ENCODE measurements at places on chromosomes 7 and 10.

DNA sequence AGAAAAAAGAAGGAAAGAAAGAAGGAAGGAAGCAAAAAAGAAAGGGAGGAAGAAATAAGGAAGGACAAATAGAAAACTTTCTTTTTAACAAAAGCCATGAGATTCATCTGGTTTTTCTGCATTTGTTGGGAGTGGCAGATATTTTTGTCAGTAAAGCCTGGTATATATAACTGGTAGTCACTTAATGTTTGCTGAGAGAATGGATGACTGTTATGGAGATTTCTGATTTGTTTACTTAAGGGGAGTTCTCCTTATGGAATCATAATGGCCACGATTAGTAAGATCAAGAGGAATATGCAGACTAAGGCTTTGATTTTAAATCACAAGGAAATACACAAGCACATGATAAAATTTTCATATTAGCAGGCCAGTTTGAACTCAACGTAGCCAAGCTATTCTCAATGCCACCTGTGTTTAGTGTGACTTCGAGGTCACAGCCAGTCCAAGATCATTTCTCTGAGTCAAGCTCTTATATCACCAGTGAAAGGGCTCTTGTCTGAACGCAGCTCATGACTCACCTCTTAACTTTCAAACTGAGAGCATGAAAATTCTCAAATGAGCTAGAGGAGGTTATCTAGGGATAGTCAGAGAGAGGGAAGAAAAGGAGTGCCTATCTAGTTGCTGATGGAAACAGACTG, 445.1 kb upstream of the ZMIZ1 start:
- DNase-seq: no peak

GRCh38 chr7:30246392-30246791, 38.0 kb upstream of the ZNRF2 start:
- DNase-seq: no peak

DNA sequence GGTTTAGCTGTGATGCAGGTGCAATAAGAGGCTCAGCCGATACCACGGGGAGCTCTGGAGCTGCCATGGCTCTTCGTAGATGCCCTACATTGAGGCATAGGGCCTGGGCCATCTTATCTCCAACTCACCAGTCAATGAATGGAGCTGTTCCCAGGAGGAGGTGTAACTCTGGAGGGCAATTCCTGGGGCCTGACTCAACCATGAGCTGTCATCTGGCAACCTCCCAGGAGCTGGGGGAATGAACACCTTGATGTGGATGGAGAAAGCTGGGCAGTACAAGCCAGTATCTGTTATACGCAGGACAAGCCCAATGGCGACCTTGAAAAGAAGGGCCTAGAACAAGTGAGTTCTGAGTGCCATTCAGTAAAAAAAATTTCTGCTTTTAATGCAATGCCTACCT, 224.0 kb upstream of the PLXDC2 start:
- no peak for DNase-seq

- DNase-seq: no peak
Measured at GRCh38 chr7:78769481-78770101, 683.9 kb downstream of the MAGI2 start.

DNA sequence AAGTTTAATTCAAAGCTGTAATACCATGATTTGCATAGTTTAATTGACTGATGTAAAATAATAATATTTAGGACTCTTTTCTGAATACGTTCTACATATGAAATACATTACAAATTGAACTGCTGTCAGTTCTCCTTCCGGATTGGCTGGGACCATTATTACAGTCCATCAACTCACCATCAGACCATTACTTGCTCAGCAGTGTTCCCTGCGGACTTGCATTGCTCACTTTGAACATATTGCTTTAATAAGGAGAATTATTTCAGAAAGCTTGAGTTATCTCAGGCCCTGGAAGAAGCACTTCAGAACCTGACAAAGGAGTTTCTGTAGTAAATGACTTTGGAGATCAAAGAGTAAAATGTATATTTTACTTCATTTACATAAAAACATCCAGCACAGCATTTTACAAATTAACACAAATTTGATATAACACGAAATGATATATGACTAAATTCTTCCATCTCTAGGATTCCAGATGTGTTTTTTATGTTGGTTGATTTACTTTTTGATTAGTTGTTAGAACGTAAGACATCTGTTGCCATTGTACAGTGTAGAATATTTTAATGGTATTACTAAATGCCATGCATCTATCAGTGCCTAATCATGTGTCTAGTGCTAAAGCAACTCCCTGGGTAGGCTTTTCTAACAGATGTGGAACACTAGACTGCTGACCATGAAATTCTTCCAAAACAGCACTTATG, 418.5 kb upstream of the SEMA3A start:
- no peak for DNase-seq

DNA sequence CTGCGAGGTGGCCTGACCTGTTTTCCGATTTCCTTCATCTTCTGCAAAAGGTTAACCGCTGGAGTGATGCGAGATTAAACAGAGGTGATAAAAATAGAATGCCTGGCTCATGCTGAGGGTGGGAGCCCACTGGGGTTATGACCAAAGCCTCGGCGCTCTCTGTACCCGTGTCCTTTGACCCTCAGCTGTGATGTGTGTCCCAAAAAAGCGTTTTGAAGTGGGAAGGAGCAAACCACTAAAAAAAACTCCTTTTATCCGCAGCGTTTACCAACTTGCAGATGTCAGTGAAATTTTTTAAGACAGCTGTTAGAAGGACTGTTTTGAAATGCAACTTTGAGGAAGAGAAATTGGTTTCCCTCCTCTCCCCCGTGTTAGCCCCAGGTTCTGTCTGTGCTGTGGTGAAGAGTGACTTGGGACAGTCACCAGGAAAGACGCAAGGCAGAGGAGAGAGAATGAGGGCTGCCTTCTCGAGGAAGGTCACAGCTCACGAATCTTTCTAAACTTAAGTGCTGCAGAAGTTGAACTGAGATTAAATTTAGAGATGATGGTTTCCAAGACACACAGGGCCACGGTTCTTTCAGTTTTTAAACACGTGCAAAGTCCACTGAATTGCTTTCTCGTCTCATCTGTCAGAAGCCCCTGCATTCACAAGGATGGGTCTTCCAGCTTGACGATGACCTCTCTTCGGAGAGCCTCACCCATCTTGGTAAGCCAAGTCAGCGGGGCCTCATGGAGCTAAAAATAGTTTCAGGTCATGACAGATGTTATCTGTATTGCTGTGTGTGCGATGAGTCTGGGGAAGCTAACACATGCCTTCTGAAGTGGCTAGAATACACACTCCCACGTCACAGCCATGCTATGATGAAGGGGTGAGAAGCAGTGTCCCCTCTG, 27.6 kb downstream of the AMZ1 start:
- no peak for DNase-seq

DNA sequence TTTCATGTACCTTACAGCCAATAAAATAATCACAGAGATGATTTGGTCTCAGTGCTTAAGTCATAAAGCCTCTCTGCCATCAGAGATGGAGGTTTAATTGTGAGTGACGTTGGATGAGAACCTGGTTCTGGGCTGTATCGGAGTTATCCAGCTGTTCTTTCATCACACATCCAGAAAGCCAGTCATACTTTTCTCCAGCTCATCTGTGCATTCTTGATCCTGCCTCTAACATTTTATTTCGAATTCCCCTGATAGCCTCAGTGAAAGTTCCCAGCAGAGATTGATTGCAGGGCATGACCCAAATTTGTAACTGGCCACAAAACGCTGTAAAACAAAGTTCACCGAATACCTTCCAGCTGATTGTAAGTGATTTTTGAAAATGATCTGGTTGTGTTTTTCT, 212.6 kb upstream of the HABP2 start:
- DNase-seq: no peak

DNA sequence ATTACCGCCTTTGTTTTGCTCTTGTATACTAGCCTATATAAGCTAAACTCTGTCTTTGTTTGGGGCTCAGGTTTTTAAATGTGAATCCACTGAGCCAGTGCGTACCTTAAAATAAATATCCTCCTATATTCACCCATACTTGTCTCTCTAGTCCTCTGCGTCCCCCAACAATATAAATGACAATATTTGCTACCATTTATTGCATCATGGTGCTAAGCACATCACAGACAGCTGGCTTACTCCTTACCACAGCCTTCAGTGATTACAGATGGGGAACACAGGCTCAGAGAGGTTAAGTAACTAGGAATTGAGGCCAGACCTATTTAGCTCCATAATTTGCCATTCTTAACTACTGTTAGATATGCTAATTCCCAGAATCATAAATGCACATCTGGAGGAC, 3.4 kb upstream of the ADCK2 start:
- no peak for DNase-seq

- DNase-seq: no peak
Measured at GRCh38 chr7:112779667-112780066, 10.5 kb downstream of the TMEM168 start.

- DNase-seq: no peak
Measured at GRCh38 chr10:49296382-49296781, 2.6 kb upstream of the C10orf71 start.

- DNase-seq: no peak
Measured at GRCh38 chr7:26965724-26966123, 101.3 kb upstream of the SKAP2 start.

DNA sequence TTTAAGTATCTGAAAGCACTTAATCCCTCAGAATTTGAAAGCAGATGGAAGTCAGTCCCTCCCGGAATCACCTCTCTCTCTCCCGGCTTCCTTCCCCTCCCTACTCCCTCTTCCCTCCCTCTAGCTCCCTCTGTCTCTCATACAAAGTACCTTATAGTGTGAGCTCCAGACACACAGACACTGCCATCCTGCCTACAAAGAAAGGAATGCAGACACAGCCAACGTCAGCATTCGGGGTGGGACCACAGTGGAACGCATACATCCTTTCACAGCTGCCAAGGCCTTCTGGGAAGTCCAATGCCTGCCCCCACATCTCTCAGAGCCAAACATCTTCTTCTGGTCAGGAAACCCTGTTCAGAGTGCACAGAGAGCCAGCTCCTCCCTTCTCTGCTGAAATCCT, 9.3 kb downstream of the NOD1 start:
- no peak for DNase-seq

GRCh38 chr7:45606931-45607330, 32.8 kb downstream of the ADCY1 start:
- DNase-seq: no peak

- no peak for DNase-seq
Measured at GRCh38 chr10:77539147-77539935, 98.3 kb downstream of the KCNMA1 start.

DNA sequence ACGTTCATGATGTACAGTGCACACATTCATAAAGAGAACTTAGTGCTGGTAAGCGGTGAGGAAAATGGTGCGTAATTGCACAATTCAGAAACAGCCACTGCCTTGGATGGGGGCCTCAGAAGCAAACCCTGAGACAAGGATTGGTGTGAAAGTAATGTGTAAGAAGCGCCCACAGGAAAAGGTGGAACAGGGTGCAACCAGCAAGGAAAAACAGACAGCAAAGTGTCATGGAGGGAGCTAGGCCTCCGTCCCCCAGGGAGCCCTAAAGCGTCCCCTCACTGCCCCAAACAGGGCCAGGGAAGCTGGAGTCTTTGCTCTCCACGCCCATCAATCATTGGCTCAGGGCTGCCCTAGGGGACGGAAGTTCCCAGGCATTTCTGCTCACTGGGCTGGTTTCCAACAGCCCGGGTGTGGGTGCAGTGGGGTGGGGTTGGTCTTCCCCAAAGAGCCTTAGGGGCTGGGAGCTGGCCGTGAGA, 9.6 kb upstream of the C10orf105 start:
- DNase-seq: no peak

- peak; percentile 4 for DNase-seq
Measured at GRCh38 chr7:13017881-13018280, 330.4 kb downstream of the ARL4A start.

DNA sequence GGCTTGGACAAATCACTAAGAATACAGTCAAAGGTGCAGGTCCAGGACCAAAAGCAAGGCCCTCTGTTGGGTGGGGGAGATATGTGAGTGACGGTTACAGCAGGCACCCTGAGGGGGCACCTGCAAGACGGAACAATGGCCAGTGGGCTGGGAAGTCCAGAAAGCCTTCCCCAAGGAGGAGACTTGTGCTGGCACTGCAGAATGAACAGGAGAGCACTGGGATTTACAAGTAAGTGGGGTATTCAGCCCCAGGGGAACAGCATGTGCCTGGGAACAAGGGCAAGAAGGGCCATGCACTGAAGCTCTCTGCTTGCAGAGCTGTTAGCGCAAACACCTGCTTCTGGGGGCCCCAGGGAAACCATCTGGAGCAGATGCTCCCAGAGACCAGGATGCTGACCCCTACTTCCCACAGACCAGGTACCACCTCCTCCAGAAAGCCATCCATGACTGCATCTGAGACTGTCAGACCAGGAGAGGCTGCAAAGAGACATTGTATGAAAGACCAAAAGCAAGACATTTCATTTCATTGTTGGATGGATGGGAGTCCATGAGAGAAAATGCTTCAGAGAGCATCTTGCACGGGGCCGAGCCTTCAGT, 24.6 kb upstream of the ZMIZ1 start:
- DNase-seq: no peak

GRCh38 chr10:132724446-132724845, 61.5 kb downstream of the NKX6-2 start:
- no peak for DNase-seq

DNA sequence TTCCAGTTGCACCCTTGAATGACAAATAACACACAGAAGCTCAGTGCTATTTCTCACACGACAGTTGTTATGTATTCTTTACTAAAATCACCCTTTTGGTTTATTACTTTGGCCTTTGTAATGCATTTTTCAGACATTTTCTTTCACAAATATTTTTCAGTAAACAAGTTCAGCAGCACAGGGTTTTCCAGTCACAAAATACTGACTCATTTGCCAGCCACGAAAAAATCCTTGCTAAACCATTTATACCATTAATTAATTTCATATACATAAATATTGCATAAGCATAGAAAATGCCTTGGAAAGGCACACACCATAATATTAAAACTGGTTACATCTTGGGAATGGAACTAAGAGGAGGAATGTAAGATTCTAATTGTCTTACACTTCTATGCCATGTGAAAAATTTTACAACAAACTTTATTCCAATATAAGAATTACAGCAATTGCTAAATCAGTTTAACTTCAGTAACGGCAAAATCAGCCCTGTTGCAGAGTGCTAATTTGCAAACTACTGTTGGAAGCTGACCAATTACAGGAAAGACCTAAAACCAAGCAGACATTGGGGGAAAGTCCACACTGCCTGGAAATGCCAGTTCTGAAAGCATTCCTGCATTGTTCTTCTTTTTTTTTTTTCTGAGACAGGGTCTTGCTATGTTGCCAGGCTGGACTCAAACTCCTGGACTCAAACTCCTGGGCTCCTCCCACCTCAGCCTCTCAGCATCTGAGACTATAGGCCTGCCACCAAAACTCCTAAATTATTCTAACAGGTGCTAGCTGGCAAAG, 31.6 kb upstream of the PBLD start:
- no peak for DNase-seq

DNA sequence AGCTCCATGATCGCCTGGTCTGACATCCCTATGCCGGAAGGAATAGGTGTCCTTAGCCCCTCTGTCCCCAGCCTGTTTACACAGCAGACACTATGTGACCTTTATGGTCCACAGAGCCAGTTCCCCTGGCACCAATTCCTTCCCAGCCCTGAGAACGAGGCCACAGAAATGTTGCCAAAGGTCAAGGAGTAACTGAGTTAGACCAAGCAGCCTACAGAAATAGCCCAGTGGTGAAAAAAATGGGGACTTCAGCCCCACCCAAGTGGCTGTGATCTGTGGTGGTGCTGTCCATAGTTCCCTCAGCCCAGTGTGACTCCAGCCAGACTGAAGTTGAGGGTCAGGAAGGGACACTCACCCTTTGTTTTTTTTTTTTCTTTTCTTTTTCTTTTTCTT, 2.5 kb downstream of the PGAM2 start:
- no peak for DNase-seq

- no peak for DNase-seq
Measured at GRCh38 chr7:144534196-144534595, 130.7 kb upstream of the NOBOX start.

GRCh38 chr10:27861781-27862180, 116.2 kb upstream of the MKX start:
- DNase-seq: no peak

- DNase-seq: no peak
Measured at GRCh38 chr7:137642031-137642430, 204.7 kb downstream of the DGKI start.

Measured in SW 1271 (cell line).